ENCODE measurements at places on chromosomes 2 and 18.
A peak's percentile ranks its signal among the peaks of the same experiment; 100 is the strongest.

- no peak for DNase-seq
Observed at GRCh38 chr2:63842149-63843061, 709 bp downstream of the UGP2 start.

- no peak for DNase-seq
Observed at GRCh38 chr2:218895326-218895725, 14.7 kb downstream of the WNT10A start.

DNA sequence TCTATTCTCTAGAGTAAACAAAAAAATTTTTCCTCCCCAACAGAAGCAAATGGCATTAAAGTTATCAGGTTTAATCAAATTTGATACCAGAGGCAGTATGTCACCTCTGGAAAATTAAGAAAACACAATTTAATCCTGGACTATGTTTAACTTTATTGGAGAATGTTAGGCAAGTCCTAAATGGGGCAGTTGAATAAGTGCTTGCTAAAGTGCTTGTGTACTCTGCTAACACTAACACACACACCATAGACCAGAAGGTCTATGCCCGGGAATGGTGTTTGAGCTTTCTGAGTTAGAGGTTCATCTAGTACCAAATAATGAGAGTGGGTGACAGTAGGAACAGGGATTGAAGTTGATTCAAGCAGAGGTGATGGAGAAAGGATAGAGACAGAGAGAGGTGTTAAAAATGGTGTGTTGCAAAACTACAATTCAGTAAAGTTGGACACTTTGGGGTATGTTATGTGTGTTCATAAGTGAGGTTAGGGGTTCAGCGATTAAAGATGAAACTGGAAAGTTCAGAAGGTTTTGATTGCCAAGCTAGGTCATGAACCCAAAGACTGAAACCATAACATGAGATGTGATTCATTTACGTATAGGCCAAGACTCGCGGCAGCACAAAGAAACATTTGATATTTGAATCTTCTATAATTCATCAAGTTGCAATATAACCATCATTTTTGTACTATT lies 40.5 kb upstream of the PEX13 start:
- no peak for DNase-seq

- DNase-seq, result no peak
Observed at GRCh38 chr2:86160156-86160952, 34.9 kb downstream of the IMMT start.

GRCh38 chr2:46098621-46099062 lies 198.6 kb upstream of the EPAS1 start:
- no peak for DNase-seq

GRCh38 chr2:36044411-36044810 lies 311.2 kb upstream of the CRIM1 start:
- no peak for DNase-seq

GRCh38 chr2:240302933-240303595 lies 132.4 kb upstream of the GPC1 start:
- no peak for DNase-seq

DNA sequence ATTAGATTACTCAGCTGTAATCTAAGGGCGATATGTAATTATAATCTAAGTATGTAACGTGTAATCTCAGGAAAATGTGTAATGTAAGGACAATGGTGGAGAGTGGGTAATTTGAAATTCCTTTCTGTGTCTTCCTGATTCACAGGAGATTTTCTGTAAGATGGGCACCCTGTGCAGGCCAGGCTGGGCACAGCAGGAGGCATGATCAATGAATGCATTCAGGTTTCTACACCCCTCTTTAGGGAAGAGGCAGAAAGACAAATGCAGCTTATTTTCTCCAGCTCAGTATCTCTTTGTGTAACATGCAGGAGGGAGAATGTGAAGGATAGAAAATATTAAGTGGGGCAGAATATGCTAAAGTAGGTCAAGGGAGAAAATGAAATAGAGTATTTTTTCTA lies 320.1 kb downstream of the PIK3C3 start:
- no peak for DNase-seq

DNA sequence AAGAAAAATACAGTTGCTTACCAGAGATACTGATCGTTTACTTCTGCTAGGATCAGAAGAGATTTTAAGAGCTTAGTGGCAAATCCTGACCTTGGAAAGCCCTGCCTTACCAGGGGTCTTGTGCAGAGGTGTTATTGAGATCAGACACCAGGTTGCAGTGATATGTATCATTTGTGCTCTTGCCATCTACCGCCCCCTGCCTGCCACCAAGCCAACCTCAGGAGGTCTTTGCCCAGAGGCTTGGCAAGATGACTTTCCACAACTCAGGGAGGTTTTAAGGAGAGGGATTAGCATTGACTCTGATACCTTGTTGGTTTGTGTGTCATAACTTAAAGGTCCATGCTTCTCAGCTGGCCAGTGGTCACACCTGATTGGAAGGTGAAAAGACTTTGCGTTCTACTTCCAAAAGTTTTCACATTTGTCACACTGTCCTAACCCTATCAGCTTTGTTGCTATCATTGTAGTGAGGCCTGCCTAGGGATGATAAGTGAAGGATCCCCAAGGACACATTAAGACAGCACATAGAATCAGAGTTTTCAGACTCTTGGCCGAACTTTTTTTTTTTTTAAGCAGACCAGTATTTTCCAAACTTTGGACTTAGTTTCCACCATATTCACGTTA lies 46.2 kb upstream of the MGAT5 start:
- DNase-seq, result peak; percentile 49

GRCh38 chr2:51807229-51807628 lies 775.3 kb upstream of the NRXN1 start:
- no peak for DNase-seq

- no peak for DNase-seq
Observed at GRCh38 chr2:143144813-143145455, 15.7 kb downstream of the ARHGAP15 start.

GRCh38 chr2:71240794-71241193 lies 13.9 kb upstream of the PAIP2B start:
- DNase-seq, result no peak

DNA sequence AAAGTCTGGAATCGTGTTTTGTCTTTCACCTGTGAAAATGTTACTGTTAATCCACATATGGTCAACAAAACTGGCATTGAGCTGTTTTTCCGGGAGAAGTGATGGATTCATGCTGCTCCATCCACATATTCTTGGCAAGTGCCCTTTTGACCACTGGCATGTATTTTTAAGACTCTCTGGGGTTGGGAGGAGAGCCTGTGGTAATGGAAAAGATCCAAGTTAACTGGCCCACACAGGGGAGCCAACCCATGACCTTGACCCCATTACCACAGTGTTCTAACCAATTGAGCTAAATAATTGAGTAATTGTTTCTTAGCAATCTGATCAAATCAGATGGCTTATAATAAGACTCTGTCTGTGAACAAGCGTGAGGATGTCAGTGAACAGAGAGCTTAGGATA lies 296.2 kb upstream of the NRP2 start:
- no peak for DNase-seq

DNA sequence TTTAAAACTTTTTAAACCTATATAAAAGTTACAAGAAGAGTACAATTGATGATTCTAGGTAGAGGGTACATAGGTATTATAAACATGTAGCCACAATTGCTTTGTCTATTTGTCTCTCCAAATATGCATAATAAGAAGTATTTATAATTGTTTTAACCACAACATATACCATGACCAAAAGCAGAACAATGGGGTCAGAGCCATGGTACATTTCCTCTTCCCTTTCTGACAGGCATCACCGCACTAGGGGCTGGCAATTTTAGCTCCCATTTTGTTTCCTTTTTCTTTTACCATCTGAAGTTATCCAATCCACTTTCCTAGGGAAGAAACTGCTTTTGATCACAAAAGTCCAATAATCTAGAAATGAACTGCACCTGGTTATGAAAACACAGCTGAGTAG lies 49.3 kb downstream of the TMX3 start:
- no peak for DNase-seq

GRCh38 chr2:64283641-64284361 lies 139.6 kb upstream of the PELI1 start:
- DNase-seq, result no peak

DNA sequence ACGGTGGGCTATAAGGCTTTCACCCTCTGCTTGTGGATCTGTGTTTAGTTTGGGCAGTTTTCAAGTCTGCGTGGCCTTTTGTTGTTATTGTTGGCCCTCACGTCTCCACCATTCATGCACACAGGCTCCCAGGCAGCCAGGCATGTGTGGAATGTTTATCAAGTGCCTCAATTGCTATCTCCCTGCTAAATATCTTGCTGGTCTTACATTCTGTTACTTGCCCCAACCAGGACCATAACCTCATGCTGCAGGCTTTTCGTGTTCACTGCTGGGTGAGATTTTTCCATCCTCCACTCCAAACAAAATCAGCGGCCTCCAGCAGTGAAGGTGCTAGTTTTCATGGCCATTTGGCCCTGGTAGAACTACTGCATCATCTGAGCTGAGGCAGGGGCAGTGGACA lies 63.0 kb upstream of the DSC1 start:
- no peak for DNase-seq

- no peak for DNase-seq
Observed at GRCh38 chr2:160614391-160614790, 120.8 kb upstream of the RBMS1 start.

- DNase-seq, result no peak
Observed at GRCh38 chr2:218024336-218024735, 21.5 kb upstream of the TNS1 start.

DNA sequence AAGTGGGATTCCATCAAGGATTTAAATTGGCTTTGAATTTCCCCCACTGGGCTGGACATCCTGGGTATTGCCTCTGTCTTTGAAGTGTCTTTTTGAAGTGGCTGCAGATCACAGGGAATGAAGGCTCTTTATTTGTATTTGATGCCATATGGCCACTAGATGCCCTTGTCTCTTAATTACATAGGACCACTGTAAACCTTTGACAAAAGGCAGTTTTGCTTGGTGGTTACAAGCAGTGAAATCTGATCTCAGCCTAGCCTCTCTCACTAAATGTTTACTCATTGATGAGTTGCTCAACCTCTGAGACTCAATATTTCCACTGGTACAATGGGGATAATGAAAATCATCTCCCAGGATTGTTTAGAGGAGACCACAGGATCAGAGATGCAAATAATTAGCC lies 102.2 kb downstream of the INSIG2 start:
- no peak for DNase-seq

GRCh38 chr2:50694798-50695197 lies 337.1 kb downstream of the NRXN1 start:
- DNase-seq, result no peak

- DNase-seq, result no peak
Observed at GRCh38 chr18:24497031-24497754, 36.8 kb downstream of the HRH4 start.

- no peak for DNase-seq
Observed at GRCh38 chr18:55996717-55997116, 408.7 kb upstream of the TCF4 start.

DNA sequence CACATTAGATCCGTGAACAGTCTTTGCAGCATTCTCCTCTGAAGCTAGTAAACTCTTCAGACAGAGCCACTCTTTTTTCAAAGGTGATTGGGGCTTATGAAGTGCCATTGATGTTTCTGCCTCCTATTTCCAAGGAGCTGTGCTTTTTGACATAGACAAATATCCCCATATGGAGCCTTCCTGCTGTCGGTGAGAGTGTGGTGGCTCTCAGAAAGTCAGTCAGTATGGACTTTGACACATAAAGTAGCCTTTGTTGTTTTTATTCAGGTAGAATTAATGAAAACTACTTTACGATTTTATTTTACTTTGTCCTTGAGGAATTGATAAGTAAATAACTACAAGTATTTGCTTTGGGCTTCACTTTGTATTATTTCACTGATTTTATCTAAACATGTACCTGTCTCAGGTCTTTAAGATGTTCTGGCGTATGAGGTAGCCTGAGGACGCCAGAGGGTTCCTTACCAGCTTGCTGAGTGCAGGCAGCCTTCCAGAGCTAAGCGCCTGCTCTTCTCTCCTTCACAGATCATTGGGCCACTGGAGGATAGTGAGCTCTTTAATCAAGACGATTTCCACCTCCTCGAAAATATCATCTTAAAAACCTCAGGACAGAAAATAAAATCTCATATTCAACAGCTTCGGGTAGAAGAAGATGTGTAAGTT lies 69.7 kb downstream of the UGGT1 start:
- DNase-seq, result no peak

DNA sequence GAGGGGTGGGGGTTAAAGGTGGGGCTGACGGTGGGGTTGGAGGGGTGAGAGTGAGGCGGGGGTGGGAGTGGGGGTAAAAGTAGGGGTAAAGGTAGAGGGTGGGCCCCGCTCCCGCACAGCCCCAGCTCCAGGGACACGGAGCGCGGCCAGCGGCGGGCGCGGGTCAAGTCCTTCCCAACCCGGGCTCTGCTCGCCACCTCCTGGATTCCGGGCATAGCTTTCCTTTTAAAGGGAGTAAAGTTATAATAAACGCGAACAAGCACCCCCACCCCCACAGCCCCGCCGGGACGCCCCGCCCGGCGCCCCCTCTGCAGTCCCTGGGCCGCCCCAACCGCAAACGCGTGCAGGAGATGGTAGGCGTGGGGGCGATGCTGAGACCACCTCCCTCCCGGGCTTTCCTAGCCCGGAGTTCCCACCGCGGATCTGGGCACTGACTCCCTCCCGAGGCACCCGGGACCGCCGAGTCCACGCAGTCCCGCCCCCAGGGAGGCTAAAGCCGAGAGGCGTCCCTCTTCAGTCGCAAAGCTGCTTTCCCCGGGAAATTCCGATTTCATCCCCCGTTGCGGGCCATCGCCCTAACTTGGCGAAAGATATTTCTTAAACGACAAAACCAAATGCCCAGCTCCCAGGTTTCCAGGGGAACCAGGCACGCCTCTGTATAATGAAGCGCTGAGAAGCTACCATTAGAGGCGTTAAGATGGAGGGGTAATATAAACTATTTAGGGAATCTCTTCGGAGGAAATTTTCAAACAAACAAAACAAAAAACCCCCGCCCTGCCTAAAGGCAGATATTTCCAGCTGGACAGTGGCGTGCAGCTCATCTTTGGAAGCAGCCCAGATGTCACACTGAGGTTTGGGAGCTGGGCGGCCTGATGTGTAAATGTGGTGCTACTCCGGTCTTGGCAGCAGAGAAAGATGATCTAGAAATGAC lies at the start of gene LIMS2:
Gene LIMS2 (minus strand): TSS at position 200 of the 931 bp plus-strand sequence. CDS start 506 bp downstream, outside the sequence.
- no peak for DNase-seq

Data from effector memory CD8-positive, alpha-beta T cell (primary cell).